ENCODE measurements at places on chromosomes 5 and 9. TPM values are rescaled to one million over a fixed set of nuclear protein-coding genes. Genes with fewer than 3 reads are reported as not detected.

- H3K27ac ChIP-seq = no peak overlapping the region
- no peak for DNase-seq
- no peaks in the 10 kb centered on the region for H3K36me3 ChIP-seq
Measured at GRCh38 chr5:31962351-31962751, 211.8 kb downstream of the GOLPH3 start.

DNA sequence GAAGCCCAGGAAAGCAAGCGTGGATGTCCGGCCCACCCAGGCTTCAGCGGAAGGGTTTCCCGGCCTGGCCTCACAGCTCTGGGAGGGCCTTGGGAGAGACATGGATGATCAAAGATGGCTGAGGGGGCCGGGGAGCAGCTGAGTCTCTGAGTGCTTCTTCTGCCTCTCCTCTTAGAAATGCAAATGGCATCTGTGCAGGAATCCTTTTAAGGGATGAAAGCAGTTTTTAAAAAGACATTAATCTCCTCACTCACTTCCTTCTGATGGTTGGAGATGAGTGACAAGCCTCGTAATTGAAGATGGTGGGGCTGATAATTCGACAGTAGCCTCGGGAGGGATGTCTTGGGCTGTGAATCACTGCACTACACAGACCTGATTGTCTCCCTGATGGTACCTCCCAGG is 24.3 kb upstream of the PITX1 start:
- peak; percentile 80 for DNase-seq
- H3K27ac ChIP-seq = peak overlapping the region; percentile 99
- 0 out of 2 replicates have a peak overlapping the region, but pooled peaks have one; percentile 4 for H3K4me3 ChIP-seq
- H3K27me3 ChIP-seq = no peaks in the 10 kb centered on the region
- H3K36me3 ChIP-seq = no peaks in the 10 kb centered on the region

- peak; percentile 97 for DNase-seq
- peak overlapping the region; percentile 46 for H3K4me3 ChIP-seq
- H3K27ac ChIP-seq = peak overlapping the region; percentile 92
- peaks cover 31% of the 10 kb centered on the region for H3K4me1 ChIP-seq
Measured at GRCh38 chr5:177071666-177072385, 14.9 kb upstream of the FGFR4 start.

GRCh38 chr5:124790301-124790894 is 44.0 kb upstream of the ZNF608 start:
- DNase-seq = no peak
- H3K4me3 ChIP-seq = no peak overlapping the region
- no peaks in the 10 kb centered on the region for H3K4me1 ChIP-seq
- no peak overlapping the region for H3K27ac ChIP-seq

- no peaks in the 10 kb centered on the region for H3K36me3 ChIP-seq
- H3K4me1 ChIP-seq = peaks cover 18% of the 10 kb centered on the region
- peak; percentile 58 for DNase-seq
- H3K4me3 ChIP-seq = peak overlapping the region; percentile 97
- no peaks in the 10 kb centered on the region for H3K27me3 ChIP-seq
- no peak overlapping the region for H3K27ac ChIP-seq
Measured at GRCh38 chr9:20683351-20684034, 566 bp upstream of the FOCAD start.

ANKRD34B gene
- not detected for total RNA-seq

Data from Karpas-422 (cell line).